Epithelial cell of prostate (primary cell): ENCODE measurements at places on chromosomes 11 and 22.

DNA sequence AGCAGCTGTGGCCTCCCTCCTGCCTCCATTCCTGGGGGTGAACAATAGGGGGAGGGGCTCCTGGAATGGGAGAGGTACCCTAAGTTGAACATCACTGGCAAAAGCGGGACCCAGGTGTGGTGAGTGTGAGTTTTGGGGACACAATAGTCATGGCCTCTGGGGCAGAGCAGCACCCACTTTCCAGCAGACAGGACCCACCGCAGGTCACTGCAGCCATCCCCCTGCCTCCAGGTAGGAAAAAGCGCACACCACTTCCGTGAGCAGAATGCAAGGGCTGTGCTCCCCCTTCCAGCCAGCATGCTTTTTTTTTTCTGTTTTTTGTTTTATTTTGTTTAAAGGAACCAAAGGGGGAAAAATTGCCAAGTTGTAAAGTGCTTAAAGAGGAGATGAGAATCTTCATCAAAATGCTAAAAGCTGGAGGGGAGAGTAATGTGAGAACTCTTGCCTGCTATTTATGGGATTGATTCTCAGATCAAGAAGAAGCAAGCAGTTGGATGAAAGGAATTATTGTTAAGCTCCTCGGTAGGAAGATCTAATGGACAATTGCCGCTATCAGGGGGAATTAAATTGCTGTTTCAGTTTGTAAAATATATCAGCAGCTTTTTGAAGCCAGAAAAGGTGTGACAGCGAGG lies 152.9 kb downstream of the FEZ1 start:
- DNase-seq, result no peak

DNA sequence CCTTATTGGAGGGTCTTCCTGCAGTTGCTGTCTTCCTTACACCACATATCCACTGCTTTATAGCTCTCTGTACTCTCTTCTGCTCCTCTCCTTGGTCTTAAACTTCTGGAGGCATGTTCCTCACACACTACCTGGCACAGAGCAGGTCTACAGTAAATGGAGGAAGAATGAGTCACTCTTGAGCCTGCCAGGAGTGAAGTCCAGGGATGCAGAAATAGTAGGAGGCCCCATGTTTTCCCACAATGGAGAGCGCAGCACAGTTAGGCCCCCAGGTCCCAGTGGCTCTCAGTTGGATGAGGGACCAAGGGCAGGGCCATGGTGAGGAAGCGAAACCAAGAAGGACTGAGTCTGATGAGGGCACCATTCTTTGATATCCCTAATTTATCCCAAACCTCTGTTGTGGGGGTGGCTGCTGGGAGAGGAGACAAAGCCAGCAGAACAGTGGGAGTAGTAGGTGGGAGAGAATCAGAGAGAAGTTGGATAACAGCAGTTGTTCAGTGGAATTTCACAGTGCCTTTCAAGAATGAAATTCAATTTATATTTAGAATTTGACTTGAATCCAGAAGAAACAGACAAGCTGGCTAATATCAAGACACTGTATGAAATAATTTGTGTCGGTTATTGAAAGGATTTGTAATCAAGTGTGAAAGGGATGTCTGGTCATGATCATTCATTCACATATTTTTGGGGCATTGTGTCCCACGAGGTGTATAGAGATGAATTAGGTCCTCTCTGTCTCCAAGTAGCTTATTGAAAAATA lies 187.8 kb downstream of the HIPK3 start:
- DNase-seq, result no peak

- no peak for DNase-seq
Measured at GRCh38 chr11:99822846-99823565, 802.3 kb downstream of the CNTN5 start.

- no peak for DNase-seq
Measured at GRCh38 chr11:73379189-73379880, 3.1 kb downstream of the RELT start.

DNA sequence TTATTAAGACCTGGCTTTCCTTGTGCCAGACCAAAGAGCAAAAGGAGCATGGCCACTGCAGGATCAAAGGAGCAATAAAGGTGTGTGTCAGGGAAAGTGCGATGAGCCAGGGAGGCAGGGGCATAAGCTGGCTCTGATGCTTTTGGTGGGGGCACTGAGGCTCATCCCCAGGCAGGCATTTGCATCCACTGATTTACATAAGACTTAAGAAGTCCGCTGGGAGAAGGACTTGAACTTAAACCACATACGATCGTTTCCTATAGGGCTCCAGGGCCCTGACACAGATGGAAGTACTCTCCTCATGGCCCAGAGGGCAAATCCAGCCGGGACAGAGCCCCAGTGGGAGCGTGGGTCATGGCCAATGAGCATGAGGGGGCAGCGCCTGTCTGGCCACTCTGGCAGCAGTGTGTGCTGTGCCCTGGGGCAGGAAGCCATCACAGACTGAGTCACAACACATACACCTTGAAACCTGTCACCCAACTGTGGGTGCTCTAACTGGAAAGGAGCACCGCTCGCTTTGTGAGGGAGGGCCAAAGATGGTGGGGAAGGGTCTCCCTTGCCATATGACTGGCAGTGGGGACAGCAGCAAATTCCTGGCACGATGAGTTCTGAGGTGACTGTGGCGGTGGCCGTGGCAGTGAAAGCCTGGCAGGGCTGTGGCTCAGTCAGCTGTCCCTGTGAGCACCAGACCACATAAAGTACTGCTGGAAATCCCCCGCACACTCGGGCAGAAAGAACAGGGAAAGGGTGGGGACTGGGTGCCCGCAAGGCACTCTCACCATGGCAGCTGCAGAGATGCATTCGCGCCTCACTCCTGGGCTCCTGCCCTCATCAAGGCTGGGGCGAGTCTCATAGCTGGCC lies 79.4 kb upstream of the LMO1 start:
- no peak for DNase-seq

GRCh38 chr11:64453466-64453865 lies 94.5 kb downstream of the RPS6KA4 start:
- DNase-seq, result no peak

GRCh38 chr11:97746818-97747217 lies 1273.9 kb upstream of the CNTN5 start:
- DNase-seq, result no peak

DNA sequence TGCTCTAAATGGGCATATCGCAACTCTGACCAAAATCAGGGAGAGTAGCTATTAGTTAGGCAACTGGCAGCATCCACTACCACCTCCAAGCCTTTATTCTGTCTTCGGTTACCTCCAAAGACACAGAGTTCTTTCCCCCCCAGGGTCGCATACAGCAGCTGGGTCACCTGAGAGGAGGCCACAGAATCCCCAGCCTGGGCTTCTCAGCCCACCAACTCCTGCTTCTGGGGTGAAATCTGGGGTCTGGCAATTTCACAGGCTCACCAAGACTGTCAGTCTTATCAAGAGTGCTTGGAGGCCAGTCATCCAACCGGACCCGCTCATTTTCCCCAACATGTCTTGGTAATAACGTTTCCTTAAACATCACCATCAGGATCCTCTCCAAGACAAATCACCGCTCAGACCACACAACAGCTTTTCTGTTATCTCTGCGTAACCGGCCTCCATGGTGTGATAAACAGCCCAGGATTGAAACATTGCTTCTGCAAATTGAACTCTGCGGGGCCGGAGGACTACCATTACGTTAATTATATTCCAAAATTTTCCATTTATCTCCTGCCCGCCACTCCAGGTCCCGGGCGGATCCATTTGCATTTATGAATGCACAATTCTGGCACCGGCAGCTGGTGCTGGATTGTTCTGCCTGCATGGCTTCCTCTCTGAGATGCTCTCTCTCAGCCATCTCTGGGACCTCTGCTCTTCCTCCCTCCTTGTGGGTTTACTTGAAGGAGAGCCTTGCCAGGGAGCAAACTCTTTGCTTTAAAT lies 35.6 kb downstream of the RTL6 start:
- no peak for DNase-seq

- DNase-seq, result no peak
Measured at GRCh38 chr11:10747733-10748132, 3.3 kb upstream of the CTR9 start.

DNA sequence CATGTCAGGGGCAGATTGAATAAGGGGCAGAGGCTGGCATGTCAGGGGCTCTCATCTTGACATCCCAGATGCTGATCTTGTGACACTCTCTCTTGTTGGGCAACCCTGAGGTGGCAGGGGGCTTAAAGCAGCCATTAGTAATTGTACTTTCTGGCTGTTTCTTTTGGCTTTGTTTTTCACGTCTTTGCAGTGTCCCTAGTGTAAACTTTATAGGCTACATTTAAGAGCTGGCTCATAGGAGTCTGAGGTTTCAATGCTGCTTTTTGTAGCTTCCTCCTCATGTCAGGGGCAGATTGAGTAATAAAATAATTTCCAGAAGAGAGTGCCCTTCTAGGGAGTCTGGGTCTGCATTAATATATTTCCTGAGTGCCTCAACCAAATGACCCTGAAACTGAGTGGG lies 86.1 kb downstream of the RAB38 start:
- DNase-seq, result no peak

DNA sequence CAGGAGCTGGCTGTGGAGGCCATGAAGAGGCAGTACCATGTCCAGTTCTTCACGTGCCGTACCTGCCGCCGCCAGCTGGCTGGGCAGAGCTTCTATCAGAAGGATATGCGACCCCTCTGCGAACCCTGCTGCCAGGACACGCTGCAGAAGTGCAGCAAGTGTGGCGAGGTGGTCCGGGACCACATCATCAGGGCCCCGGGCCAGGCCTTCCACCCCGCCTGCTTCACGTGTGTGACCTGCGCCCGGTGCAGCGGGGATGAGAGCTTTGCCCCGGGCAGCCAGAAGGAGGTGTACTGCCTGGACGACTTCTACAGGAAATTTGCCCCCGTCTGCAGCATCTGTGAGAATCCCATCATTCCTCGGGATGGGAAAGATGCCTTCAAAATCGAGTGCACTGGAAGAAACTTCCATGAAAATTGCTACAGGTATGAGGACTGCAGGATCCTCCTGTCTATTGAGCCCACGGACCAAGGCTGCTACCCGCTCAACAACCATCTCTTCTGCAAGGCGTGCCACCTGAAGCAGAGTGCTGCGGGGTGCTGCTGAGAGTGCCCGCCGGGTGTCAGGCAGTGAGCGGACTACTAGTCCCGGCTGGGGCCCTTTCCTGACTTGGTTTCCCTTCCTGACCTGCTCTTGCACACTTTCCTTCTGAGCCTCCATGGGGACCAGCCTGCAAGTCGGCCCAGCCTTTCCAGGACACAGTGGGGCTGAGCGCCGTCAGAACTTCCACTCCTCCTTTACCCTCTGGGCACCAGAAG lies 22.0 kb upstream of the PHF21A start:
- no peak for DNase-seq

DNA sequence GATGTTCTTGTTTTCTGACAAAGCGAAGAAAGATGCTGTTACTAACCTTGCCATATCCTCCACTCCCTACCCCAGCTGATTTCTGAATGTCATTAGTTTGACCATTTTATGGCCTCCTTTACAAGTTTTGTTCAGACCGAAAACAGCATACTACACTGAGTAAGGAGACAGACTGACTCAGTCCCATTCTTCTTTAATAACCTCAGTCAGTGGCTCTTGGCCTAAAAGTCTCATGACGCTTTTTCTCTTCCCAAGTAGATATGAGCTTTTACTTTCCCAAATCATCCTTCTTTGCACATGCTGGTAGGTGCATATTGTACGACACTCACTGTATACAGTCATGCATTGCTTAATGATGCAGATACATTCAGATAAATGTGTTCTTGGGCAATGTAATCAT lies 8.0 kb upstream of the FIBIN start:
- no peak for DNase-seq

- DNase-seq, result no peak
Measured at GRCh38 chr22:48750826-48751440, 1076.7 kb downstream of the BRD1 start.

GRCh38 chr11:76026862-76027261 lies 179.4 kb downstream of the WNT11 start:
- no peak for DNase-seq

DNA sequence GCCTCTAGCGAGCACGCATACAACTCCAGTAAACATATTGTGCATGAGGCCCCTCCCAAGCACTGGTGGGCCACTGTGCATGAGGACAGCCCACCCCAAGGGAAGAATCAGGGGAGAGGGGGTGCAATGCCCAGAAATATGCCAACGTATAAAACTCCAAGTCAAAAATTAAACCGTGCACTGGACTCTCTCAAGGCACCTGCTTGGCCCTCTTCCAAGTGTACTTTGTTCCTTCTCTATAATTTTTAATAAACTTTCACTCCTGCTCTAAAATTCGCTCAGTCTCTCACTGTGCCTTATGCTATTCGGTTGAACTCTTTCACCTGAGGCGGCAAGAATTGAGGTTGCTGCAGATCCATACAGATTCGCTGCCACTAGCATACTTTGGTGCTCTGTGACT lies 465.3 kb upstream of the TENM4 start:
- no peak for DNase-seq

- DNase-seq, result peak; percentile 24
Measured at GRCh38 chr11:44573333-44573732, 7.9 kb downstream of the CD82 start.

GRCh38 chr22:48486134-48486532 lies 1341.5 kb downstream of the BRD1 start:
- DNase-seq, result no peak

- DNase-seq, result no peak
Measured at GRCh38 chr11:103370076-103370475, 260.9 kb downstream of the DYNC2H1 start.

GRCh38 chr11:94705891-94706615 lies 62.1 kb upstream of the AMOTL1 start:
- peak; percentile 87 for DNase-seq

DNA sequence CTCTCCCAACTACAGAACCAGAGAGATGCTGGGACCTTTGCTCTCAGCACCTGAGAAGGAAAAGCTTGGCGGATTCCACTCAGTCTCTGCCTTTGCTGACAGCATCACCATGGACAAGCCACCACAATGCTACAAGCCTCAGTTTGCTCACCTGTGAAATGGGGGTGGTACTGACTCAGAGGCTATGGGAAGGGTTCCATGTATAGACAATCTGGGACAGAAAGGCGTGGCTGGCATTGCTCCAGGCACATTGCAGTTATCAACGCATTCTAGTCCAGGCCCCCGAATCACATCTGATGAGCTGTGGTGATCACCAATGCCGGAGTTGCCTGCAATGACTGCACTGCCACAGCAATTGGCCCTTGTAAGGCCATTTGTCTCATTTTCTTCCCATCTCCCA lies 72.6 kb downstream of the ISX start:
- DNase-seq, result no peak

DNA sequence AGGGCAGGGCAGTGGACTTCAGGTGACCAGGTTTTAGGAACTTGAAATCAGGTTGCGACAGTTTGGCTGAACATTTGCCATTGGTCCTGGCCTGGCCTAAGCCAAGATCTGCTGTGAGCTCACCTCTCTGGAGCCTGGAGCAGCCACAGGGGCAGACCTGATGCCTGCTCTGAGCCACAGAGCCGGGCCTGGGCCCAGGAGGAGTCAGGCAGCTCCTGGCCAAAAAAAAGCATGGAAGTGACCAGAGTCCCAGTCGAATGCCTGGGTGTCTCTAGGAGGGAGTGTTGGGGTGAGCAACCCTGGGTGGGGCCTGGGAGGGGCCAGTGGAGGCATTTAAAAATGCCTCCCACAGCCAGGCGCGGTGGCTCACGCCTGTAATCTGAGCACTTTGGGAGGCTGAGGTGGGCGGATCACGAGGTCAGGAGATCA lies 6.0 kb upstream of the OMP start:
- no peak for DNase-seq
